ENCODE measurements at places on chromosomes 2 and 18. TPM values are rescaled to one million over a fixed set of nuclear protein-coding genes. Genes with fewer than 3 reads are reported as not detected.

GLB1L gene
- total RNA-seq: 25.0 TPM

RAB17 gene
- total RNA-seq: 13.6 TPM

TOGARAM2 gene
- total RNA-seq: 0.36 TPM

GATA6 gene
- 9.8 TPM for total RNA-seq

KLHL29 gene
- total RNA-seq: 24.8 TPM

PCARE gene
- not detected for total RNA-seq

TCF4 gene
- total RNA-seq: 87.2 TPM

DNAJC5G gene
- 16.1 TPM for total RNA-seq

CHCHD5 gene
- 26.3 TPM for total RNA-seq

MOCOS gene
- 3.9 TPM for total RNA-seq

FTCDNL1 gene
- total RNA-seq: 5.7 TPM

DLX1 gene
- total RNA-seq: 1.3 TPM

PROC gene
- total RNA-seq: not detected

ASXL2 gene
- total RNA-seq: 36.1 TPM

DNAH7 gene
- total RNA-seq: 3.4 TPM

BMP10 gene
- not detected for total RNA-seq

OTOF gene
- not detected for total RNA-seq

STPG4 gene
- not detected for total RNA-seq

MEP1B gene
- total RNA-seq: 0.34 TPM

POTEI gene
- 18.8 TPM for total RNA-seq

RNF125 gene
- total RNA-seq: 1.2 TPM

REEP1 gene
- 6.6 TPM for total RNA-seq

CDCA7 gene
- total RNA-seq: 13.7 TPM

RTP5 gene
- 0.14 TPM for total RNA-seq

AP1S3 gene
- total RNA-seq: 7.7 TPM

CCDC68 gene
- total RNA-seq: 20.8 TPM

VRK2 gene
- total RNA-seq: 18.1 TPM

ALPP gene
- total RNA-seq: 0.97 TPM

RBKS gene
- total RNA-seq: 1.6 TPM

CYP27C1 gene
- total RNA-seq: not detected

ALK gene
- total RNA-seq: 1.2 TPM

CIAO1 gene
- total RNA-seq: 108 TPM

ACADL gene
- 54.0 TPM for total RNA-seq

PTPRN gene
- 6.6 TPM for total RNA-seq

TPO gene
- 0.82 TPM for total RNA-seq

DSG1 gene
- 5.5 TPM for total RNA-seq

GCG gene
- total RNA-seq: not detected

EEF1B2 gene
- total RNA-seq: 491 TPM

PROKR1 gene
- not detected for total RNA-seq

LRRTM4 gene
- total RNA-seq: 0.09 TPM

All from prostate gland (tissue), 2 donors.